Activated naive CD8-positive, alpha-beta T cell treated with anti-CD3 and anti-CD28 coated beads for 36 hours (primary cell): ENCODE measurements at places on chromosomes 12 and 14.

DNA sequence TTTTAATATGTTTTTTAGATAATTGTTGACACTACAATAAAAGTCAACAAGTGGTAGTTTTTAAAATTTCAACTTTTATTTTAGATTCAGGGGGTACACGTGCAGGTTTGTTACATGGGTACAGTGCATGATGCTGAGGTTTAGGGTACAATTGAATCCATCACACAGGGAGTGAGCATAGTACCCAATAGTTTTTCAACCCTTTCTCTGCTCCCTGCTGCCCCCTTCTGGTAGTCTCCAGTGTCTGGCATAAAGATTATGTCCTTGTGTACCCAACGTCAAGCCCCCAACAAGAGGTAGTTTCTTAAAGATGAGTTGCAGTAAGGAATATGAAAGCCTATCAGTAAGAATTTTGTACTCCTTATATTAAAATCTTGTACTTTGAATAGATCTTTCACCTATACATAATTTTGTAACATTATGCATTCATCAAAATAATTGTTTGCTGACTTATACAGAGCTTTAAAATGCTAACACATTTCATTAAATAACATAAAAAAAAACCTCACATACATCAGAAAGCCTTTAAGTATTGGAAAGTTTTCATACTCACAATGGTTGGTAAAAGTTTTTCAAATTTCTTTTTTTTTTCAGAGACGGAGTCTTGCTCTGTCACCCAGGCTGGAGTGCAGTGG is 5.4 kb upstream of the RALGAPA1 start:
- no peak overlapping the region for H3K27ac ChIP-seq
- H3K36me3 ChIP-seq = no peaks in the 10 kb centered on the region
- peak; percentile 74 for DNase-seq
- no peak overlapping the region for H3K4me3 ChIP-seq

- peak overlapping the region; percentile 81 for H3K27ac ChIP-seq
- peak overlapping the region; percentile 80 for H3K4me3 ChIP-seq
- peak; percentile 72 for DNase-seq
- no peaks in the 10 kb centered on the region for H3K36me3 ChIP-seq
These were observed 27.8 kb upstream of the GPR132 start for GRCh38 chr14:105093038-105093430.

DNA sequence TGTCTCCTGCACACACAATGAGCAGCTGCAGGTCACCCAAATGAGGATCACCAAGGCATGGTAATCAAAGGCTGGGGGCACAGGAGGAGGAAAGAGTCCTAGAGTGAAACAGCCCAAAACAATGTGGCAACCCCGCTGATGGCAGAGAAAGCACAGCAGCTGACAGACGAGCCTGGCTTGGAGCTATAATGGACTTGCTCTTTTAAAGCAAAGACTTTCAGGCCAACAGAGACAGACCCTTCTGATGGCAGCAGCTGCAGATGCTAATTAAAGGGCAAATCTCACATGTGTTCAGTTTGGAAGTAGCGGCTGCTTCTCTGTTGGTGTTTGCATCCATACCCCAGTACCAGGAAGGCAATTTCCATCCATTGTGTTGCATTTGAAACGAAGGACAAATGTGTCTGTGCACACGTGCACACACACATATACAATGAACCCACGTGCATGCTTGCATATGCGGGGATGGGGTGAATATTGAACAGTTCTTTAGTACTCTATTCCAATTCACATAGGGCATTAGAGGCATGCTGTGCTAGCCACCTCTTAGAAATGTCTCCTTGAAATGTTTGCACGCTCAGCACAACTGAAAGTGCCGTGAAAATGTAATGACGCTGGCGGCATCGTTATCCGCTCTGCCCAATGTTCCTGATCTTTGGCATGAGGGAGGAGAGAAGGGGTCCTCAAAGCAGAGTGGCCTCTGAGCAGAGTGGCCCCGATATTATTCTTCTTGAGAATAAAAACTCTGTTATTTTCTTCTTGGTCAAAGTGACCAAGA is 38.1 kb downstream of the CIT start:
- peaks cover 36% of the 10 kb centered on the region for H3K36me3 ChIP-seq
- no peak overlapping the region for H3K27ac ChIP-seq
- H3K4me3 ChIP-seq = no peak overlapping the region
- DNase-seq = no peak
- no peaks in the 10 kb centered on the region for H3K4me1 ChIP-seq
- H3K27me3 ChIP-seq = no peaks in the 10 kb centered on the region

DNA sequence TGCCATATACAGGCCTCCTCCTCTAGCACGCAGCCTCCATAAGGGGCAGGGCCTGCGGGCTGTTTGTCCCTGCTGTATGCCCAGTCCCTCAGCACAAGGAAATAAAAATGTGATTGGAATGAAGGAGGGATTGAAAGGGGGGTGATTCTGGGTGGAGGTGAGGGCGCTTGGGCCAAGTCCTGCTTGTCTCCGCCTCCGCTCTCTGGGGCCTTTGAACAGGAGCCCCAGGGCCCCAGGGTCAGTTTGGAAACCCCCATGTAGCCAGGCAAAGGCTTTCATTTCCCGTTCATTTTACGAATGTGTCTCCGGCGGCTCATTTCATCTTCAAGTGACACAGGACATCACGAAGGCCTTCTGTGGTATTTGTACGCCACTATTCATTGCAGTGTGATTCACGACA is 4.5 kb upstream of the CACNA2D4 start:
- H3K36me3 ChIP-seq = no peaks in the 10 kb centered on the region
- H3K4me3 ChIP-seq = no peak overlapping the region
- peaks cover under 1% of the 10 kb centered on the region for H3K27me3 ChIP-seq
- peaks cover 5% of the 10 kb centered on the region for H3K4me1 ChIP-seq

- no peak overlapping the region for H3K4me3 ChIP-seq
- H3K27me3 ChIP-seq = no peaks in the 10 kb centered on the region
- H3K36me3 ChIP-seq = no peaks in the 10 kb centered on the region
- no peaks in the 10 kb centered on the region for H3K4me1 ChIP-seq
- DNase-seq = no peak
These were observed 107.3 kb downstream of the PIK3C2G start for GRCh38 chr12:18368594-18368993.

- DNase-seq = no peak
- peaks cover 3% of the 10 kb centered on the region for H3K27me3 ChIP-seq
- no peak overlapping the region for H3K27ac ChIP-seq
- peaks cover 12% of the 10 kb centered on the region for H3K4me1 ChIP-seq
- H3K4me3 ChIP-seq = no peak overlapping the region
These were observed 26.2 kb downstream of the NID2 start for GRCh38 chr14:52042371-52043289.

- H3K27ac ChIP-seq = no peak overlapping the region
- H3K4me1 ChIP-seq = peaks cover 2% of the 10 kb centered on the region
- H3K36me3 ChIP-seq = no peaks in the 10 kb centered on the region
- no peaks in the 10 kb centered on the region for H3K27me3 ChIP-seq
- no peak for DNase-seq
- no peak overlapping the region for H3K4me3 ChIP-seq
These were observed 9.4 kb upstream of the C12orf75 start for GRCh38 chr12:105321125-105321524.

DNA sequence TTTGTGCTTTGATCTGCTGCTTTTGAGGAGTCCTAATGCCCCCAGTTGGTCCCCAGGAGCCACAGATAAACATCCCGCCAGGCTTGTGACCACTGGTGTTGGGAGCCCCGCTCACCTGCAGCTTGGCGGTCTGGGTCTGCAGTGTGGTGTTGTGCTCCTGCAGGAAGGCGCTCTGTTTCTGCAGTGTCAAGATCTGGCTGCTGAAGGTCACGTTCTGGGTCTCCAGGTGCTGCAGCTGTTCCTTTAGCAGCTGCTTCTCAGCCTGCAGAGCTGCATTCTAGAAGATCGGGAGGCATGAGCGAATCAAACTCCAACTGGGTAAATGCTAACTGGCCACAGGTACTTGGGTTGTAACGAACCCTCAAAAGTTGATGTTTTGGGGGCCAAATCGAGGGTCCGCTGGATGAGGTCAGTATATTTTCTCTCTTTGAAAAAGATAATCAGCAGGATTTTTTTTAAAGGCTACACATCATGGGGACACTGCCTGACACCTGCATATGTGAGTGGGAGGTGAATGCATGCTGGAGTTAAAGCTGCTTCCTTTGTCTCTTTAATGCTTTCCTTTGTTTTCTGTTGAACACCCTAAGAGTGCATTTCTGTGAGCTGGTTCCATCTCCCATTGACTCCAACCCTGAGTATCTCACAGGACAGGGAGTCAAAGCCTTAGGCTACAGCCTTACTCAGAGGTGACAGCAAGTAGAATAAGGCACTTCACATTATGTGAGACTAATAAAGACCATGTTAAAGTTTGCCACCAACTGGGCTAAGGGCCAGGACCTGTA is 61.3 kb upstream of the GPR68 start:
- peak overlapping the region; percentile 71 for H3K27ac ChIP-seq
- peaks cover 55% of the 10 kb centered on the region for H3K4me1 ChIP-seq
- H3K36me3 ChIP-seq = peaks cover 53% of the 10 kb centered on the region
- no peak overlapping the region for H3K4me3 ChIP-seq

DNA sequence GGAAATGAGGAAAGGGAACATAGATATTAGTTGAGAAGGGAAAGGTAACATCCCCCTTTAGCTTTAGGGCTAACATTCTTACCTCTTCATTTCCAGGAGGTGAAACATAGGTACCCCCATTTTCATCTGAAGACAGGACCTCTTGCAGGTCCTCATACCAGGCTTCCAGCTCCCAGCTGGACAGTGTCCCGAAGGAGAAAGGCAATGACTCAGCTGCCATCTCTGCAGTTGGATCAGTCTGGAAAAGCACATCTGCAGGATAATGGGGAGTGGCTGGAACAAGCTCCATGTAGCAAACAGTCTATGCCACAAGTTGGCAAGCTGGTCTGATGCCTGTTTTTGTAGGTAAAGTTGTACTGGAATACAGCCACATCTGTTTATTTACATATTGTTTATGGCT is 3.1 kb downstream of the DDIT3 start:
- no peak for DNase-seq
- peak overlapping the region; percentile 50 for H3K4me3 ChIP-seq
- H3K4me1 ChIP-seq = peaks cover 52% of the 10 kb centered on the region
- H3K27ac ChIP-seq = peak overlapping the region; percentile 73

GRCh38 chr12:4586500-4586899 is 24.5 kb downstream of the DYRK4 start:
- H3K4me3 ChIP-seq = no peak overlapping the region
- peaks cover 3% of the 10 kb centered on the region for H3K27me3 ChIP-seq
- H3K4me1 ChIP-seq = no peaks in the 10 kb centered on the region
- no peak overlapping the region for H3K27ac ChIP-seq
- peaks cover 3% of the 10 kb centered on the region for H3K36me3 ChIP-seq

GRCh38 chr12:45204757-45205156 is 11.1 kb upstream of the ANO6 start:
- no peaks in the 10 kb centered on the region for H3K27me3 ChIP-seq
- no peak for DNase-seq
- H3K4me1 ChIP-seq = peaks cover 21% of the 10 kb centered on the region
- no peak overlapping the region for H3K27ac ChIP-seq

- no peaks in the 10 kb centered on the region for H3K36me3 ChIP-seq
- no peak overlapping the region for H3K4me3 ChIP-seq
- H3K4me1 ChIP-seq = peaks cover 2% of the 10 kb centered on the region
- H3K27me3 ChIP-seq = peaks cover 4% of the 10 kb centered on the region
- peak; percentile 77 for DNase-seq
These were observed 8.6 kb downstream of the PPP1R1A start for GRCh38 chr12:54579696-54580333.

DNA sequence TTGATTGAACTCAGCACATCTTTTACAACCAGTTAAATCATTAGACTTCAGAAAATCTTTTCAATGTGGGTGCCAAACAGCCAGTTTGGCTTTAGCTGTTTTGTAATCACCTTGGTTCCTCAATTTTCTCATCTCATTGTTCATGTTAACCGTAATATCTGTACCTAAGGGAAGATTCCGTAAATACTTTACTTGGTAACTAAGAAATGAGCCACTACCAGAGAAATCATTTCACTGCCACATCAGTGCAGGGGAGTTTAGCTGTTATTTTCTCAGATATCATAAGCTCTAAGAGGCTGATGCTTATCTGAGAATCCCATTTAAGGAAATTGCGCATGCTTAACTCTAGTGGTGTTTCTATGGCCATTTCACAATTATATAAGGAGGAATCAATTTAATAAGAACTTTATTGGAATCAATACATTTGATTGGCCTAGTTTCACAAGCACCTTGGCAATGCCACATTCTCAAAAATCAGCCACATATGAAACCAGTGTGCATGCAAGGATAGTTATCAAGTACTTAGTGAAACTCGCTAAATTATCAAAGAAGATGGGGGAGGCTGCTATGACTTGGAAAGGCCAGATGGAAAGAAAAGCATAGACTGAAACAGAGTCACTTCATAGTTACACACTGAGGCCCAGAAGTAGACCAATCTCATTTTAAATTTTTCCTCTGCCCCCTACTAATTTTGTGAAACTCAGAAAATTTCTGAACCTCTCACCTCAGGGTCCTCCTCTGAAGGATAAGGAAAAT is 28.1 kb upstream of the IL22 start:
- H3K4me1 ChIP-seq = peaks cover 55% of the 10 kb centered on the region
- no peak for DNase-seq
- H3K27me3 ChIP-seq = no peaks in the 10 kb centered on the region

GRCh38 chr14:74954947-74955228 is 509 bp downstream of the PGF start:
- H3K27me3 ChIP-seq = peaks cover 14% of the 10 kb centered on the region
- no peak overlapping the region for H3K27ac ChIP-seq
- no peaks in the 10 kb centered on the region for H3K4me1 ChIP-seq
- H3K36me3 ChIP-seq = no peaks in the 10 kb centered on the region

GRCh38 chr12:79381248-79382208 is 309.2 kb downstream of the PAWR start:
- no peak overlapping the region for H3K27ac ChIP-seq
- no peaks in the 10 kb centered on the region for H3K4me1 ChIP-seq
- no peaks in the 10 kb centered on the region for H3K36me3 ChIP-seq
- no peak for DNase-seq
- H3K27me3 ChIP-seq = no peaks in the 10 kb centered on the region

DNA sequence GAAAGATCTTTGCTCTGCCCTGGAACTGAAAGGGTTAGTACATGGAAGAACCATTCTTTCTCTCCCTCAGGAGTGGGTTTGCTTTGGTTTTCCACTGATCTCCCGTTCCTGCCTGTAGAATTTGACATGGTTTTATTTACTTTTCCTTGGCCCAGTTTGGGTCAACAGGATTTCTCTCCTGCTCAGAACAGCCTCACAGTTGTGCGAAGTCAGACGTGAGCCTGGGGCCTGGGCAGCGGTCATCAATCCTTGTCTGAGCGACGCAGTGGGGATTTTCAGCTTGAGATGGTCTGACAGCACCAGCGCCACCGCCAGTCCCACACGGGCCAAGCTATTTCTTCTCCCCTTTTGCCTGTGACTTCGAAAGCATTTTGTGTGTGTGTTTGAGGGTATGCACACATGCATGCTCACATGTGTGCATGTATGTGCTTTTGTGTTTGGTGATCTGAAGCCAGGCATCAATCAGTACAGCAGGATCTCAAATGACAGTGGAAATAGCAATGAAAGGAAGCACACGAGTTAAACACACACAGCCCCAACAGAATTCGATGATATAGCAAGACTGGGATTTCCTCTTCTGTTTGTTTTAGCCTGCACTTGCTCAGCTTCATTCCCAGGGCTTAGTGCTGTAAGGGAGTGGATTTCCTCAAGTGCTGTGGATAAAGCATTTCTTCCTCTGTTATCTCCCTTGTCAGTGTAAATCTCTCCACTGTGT is 58.3 kb downstream of the SMOC1 start:
- peaks cover 11% of the 10 kb centered on the region for H3K27me3 ChIP-seq
- H3K27ac ChIP-seq = no peak overlapping the region
- H3K4me3 ChIP-seq = no peak overlapping the region
- H3K36me3 ChIP-seq = no peaks in the 10 kb centered on the region

GRCh38 chr14:61578745-61579144 is 116.6 kb upstream of the HIF1A start:
- no peak for DNase-seq
- peaks cover 27% of the 10 kb centered on the region for H3K4me1 ChIP-seq
- no peaks in the 10 kb centered on the region for H3K36me3 ChIP-seq
- no peak overlapping the region for H3K27ac ChIP-seq

- H3K36me3 ChIP-seq = no peaks in the 10 kb centered on the region
- H3K4me1 ChIP-seq = no peaks in the 10 kb centered on the region
- no peak overlapping the region for H3K27ac ChIP-seq
- no peak for DNase-seq
These were observed 310.2 kb downstream of the APAF1 start for GRCh38 chr12:98955284-98955683.
